Fibroblast of skin of right biceps (primary cell): ENCODE measurements at places on chromosomes 7 and 10.

DNA sequence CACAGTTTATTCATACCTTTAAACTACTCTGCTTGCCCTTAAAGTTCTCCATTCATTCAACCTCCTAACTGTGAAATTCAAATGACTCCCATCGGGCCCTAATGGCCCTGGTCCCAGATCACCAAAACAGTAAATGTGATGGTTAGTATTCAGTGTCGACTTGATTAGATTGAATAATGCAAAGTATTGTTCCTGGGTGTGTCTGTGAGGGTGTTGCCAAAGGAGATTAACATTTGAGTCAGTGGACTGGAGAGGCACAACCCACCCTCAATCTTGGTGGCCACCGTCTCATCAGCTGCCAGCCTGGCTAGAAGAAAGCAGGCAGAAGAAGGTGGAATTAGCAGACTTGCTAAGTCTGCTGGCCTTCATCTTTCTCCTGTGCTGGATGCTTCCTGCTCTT is 80.1 kb upstream of the PLXNA4 start:
- DNase-seq, result no peak

- DNase-seq, result peak; percentile 58
Observed at GRCh38 chr10:5551531-5552375, 27.0 kb downstream of the CALML3 start.

GRCh38 chr10:126528315-126528835 is 140.1 kb upstream of the ADAM12 start:
- no peak for DNase-seq

- DNase-seq, result no peak
Observed at GRCh38 chr7:24323961-24324480, 40.0 kb downstream of the NPY start.

- DNase-seq, result no peak
Observed at GRCh38 chr7:82347808-82348207, 95.8 kb downstream of the CACNA2D1 start.

- DNase-seq, result no peak
Observed at GRCh38 chr7:40859965-40860543, 725.2 kb downstream of the SUGCT start.
